ENCODE measurements at places on chromosomes 1 and 21. TPM values are rescaled to one million over a fixed set of nuclear protein-coding genes. Genes with fewer than 3 reads are reported as not detected.
A peak's percentile ranks its signal among the peaks of the same experiment; 100 is the strongest.

DNA sequence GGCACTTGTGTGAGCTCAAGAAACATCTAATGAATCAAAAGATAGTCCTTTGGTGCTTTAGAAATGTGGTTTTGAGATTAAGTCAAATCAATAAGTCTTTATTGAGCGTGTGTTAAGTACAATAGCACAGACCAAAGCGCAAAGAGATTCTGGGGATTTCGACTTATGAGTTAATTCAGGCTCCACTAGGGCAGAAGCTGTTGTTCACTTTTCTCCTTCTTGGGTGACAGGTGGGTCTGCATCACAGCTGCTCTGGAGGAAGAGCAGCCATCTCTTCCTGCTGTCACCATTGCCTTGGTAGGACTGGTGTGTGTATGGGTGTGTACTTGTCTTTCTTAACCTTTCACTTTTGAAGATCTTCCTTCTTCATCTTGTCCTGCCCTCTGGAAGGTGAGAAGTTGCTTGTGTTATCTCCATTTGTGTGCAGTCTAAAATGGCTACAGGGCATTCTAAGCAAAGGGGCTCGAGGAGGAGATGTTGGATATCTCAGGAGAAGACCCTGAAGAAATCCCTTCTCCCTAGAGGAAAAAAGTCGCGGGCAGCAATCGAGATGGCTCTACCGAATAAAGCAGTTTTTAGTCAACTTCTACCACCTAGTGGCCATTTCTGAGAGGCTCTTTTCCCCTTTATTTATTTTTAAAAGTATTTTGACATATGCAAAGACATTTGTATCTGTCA is 22.9 kb upstream of the DISC1 start:
- DNase-seq = peak; percentile 45

DNA sequence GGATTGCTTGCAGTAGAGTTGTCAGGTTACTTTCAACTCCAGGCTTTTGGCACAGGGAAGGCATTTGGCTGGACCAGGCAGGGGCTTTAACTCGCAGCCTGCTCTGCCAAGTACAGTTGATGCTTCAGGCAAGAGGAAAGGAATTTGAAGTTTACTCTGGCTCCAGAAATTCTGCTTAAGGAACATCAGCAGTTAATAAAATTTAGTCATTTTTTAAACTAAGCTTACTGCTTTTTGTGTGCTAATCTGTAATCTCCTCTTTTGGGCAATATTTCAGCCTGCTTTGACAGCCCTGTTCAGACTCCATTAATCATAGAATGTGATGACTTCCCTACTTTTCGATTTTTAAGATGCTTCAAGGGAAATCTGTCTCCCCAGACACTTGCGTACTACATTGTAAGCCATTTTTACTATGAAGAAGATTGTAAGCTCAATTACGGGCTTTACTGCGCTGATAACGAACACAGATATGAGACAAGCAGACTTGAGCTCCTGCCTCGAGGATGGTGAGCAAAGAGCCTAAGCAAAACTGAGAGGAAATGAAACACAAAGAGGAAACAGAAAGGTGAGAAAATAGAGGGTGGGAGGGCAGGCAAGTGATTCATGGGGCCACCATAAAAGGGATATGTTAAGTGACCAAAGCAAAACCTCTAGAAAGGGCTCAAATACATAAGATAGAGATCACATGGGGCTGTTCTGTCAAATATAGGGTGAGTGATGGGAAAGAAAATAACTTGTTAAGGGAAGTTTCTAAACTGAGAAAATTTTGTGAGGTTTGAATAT is 76.6 kb upstream of the VAV3 start:
- no peak for DNase-seq

GRCh38 chr1:29554208-29554778 is 318.0 kb downstream of the PTPRU start:
- DNase-seq = no peak

DNA sequence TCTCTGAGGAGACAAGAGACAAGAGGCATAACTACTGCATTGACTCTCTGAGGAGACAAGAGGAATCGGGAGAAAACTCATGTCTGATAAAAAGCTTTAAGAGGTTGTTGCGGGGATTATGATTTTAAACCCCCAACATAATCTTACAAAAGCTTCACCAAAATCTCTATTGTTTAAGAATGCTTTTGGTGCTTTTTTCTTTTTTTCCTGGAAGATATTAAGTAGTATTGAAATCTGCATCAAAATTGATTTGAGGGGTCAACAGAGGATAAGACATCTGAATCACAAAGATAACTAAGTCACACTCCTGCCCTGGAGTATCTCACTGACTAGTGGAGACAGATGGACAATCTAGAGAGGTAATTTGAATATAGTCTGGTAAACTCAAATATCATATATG is 115.6 kb upstream of the MROH9 start:
- no peak for DNase-seq

- no peak for DNase-seq
Observed at GRCh38 chr1:89974256-89974655, 20.7 kb upstream of the ZNF326 start.

DNA sequence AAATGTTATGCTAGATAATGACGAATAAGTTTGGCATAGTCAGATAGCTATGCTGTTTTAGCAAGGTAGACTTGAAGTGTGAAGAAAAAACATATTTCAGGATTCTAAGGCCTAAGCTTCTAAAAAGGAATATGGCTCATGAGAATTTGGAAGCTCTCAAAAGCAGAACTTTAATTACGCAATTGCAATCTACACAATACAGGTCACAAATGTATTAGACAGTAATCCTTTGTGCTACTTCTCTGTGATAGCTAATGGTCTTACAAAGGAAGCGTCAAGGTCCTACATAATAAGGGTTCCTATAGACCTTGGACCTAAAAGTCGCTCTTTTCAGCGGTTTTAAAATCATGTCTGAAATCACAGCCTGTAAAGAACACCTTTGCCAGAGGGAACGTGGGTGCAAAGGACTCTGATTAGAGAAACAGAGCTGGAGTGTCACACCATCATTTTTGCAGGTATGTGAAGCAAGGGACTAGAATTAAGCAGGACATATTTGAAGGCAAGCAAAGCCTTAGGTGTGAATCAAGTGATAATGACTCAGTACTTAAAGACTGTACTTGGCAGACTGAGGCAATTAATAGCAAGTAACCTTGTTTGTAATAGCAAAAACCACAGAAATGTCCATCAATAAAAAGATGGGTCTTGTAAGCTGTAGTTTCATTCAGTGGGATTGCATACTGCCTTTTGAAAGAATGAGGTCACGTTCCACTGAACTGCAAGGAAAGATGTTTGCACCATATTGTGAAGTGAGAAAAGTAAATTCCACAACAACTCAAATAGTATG is 420.2 kb downstream of the KCTD3 start:
- DNase-seq = no peak

DNA sequence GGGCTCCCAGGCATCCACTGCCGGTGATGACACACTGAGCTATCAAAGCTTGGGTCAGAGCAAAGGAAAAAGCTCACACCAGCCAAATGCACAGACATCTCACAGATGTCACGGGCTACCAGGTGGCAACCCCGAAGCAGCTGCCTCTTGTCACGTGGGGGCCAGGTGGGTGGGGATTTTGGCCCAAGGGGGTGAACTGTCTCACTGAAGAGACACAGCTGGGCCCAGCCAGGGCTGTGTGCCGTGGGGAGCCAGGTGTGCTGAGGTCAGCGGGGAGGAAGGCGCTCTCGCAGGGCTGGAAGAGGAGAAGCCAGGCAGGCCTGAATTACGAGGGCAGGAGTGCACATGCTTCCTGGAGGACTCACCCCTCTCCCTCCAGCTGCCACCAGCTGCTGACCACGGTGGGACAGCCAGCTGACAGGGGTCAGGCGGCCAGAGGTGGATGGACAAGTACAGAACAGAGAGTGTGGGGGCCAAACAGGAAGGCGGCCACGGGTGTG is 32.4 kb downstream of the KCNN3 start:
- DNase-seq = no peak

DNA sequence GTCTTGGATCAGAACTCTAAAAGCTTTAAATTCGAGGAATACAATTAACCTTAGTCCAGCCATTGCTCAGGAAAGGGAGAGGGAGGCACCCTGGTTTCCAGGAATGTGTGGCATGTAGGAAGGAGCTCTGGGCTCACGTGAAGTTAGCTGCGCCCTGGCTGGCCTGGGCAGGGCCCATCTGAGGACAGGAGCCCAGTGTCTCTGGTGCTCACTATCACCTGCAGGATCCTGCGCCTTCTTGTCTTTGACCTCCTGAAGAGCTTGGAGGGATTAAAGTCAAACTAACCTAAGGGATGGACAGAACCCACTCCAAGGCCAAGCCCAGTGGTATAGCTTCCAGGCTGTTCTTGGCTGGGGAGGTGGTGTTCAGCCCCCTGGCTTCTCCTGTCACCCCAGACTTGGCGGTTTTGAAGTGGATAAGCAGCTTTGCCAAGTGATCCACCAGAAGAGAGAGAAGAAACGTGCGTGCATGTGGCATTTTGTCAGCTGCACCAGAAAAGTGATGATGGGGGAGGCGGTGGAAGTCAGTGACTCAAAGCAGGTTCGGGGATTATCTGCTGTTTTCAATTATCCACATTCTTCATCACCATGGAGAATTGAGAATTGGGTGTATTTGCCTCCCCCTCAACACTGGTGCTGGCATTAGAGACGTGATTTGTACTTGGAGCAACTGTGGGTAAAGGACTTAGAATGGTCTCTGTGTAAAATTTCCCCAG is 11.9 kb upstream of the KCNN3 start:
- DNase-seq = no peak

DNA sequence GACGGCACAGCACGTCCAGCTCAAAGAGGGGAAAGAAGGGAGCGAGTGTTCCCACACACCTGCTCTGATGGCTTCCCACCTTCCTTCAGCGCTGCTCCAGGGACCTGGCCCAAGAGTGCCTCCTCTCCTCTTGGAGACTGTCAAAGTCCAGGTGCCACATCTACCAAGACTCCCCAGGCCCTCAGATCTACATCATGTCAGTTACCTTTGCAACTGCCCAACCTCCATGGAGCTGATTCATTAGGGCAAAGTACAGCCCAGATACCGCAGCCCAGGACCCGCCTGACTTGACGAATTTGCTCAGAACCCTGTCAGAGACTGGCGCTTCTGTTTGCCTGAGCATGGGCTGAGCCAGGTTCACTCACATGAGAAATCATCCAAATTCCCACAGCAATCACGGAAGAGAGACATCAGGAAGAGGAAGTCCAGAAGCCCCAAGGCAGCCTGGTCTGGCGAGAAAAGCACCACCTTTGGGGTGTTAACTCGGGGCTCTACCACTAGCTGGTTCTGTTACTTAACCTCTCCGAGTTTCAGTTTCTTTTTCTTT is at the start of gene SEC16B:
TSS of gene SEC16B (minus strand) at position 234 of the 547 bp plus-strand sequence. CDS start 2,077 bp downstream, outside the sequence.
- DNase-seq = no peak

- DNase-seq = no peak
Observed at GRCh38 chr1:70462611-70463010, 51.5 kb downstream of the CTH start.

The CDCA8 gene
- total RNA-seq = 33.6 TPM

The FAM110D gene
- 0.51 TPM for total RNA-seq

The LCE3A gene
- total RNA-seq = not detected

The DEPDC1 gene
- 68.4 TPM for total RNA-seq

The GPX7 gene
- total RNA-seq = 12.7 TPM

The ANKRD34A gene
- total RNA-seq = 0.63 TPM

All from Daoy (cell line).